ENCODE measurements at places on chromosomes 3 and 15. TPM values are rescaled to one million over a fixed set of nuclear protein-coding genes. Genes with fewer than 3 reads are reported as not detected.

Gene B3GALNT1
- 2.3 TPM for total RNA-seq

DNA sequence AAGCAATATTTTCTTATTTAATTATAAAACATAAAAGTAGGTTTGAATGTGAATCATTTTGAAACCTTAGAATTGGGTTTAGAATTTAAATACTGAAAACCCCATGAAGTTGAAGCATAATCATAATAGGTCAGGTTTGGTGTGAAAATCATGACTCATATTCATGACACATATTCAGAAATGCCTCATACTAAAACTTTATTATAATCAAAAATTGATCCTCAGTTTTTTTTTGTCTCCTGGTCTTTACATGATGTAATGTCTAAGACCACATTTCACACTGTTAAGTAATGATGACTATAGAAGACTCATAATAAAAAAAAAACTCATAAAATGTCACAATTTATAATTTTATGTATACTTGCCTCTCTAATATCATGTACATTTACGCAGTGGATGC is 190.4 kb downstream of the FOXP1 start:
- no peak for DNase-seq

DNA sequence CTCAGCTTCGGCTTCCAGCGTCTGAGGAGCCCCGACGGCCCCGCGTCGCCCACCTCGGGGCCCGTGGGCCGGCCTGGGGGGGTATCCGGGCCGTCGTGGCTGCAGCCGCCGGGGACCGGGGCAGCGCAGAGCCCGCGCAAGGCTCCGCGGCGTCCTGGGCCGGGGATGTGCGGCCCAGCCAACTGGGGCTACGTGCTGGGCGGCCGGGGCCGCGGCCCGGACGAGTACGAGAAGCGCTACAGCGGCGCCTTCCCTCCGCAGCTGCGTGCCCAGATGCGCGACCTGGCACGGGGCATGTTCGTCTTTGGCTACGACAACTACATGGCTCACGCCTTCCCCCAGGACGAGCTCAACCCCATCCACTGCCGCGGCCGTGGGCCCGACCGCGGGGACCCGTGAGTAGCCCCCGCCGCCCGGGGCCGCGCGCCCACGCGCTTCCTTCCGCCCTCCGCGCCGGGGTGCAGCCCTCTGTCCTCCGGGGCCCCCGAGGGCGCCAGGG is 462 bp downstream of the EDEM1 start:
- no peak for DNase-seq

GRCh38 chr3:59565125-59565524 is 515.3 kb upstream of the CFAP20DC start:
- no peak for DNase-seq

DNA sequence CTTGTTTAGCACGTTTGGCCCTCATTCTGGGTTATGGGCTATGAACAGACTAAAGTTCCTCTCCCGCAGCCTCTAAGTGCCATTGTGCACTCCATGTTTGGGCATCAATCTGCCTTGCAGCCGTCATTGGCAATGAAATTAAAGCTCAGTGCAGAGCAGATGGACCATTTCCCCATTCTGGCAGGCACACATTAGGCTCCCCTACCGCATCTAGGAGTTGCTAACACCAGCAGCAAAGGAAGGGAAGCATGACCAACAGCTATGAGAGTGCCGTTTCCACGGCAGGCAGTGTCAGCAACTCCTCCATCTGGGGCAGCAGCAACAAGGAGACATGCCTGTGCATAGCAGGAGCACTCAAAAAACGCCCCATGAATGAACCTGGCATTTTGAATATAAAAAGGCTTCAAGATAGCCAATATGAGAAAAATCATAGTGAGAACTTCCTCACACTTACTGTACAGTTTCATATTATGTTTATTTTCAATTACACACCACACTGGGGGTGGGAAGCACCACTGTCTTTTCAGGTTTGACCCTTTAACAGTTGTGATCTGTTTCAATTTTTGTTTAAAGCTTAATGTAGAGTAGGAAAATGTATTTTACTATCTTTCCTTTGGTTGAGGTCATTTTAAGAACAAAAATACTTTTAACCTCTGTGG is 218.7 kb downstream of the KCNMB2 start:
- no peak for DNase-seq

GRCh38 chr3:129182390-129183185 is 1.1 kb downstream of the CNBP start:
- DNase-seq: no peak

DNA sequence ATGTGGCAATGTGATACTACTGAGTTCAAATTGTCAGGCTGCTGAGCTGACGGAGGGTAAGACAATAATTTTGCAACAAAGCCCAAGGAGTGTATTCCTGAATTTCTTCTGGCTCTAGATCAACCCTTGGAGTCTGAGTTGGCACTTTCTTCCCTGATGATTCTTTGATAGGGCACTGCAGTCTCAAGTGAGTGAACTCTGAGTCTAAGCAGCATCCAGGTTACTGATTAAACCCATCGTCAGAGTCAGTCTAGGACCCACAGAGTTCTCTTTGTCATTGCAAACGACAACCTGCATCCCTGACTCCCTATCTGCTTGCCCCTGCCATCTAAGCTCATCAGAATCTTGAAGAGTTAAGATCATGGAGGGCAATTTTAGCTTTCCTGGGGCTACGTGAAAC is 58.6 kb downstream of the MME start:
- no peak for DNase-seq

DNA sequence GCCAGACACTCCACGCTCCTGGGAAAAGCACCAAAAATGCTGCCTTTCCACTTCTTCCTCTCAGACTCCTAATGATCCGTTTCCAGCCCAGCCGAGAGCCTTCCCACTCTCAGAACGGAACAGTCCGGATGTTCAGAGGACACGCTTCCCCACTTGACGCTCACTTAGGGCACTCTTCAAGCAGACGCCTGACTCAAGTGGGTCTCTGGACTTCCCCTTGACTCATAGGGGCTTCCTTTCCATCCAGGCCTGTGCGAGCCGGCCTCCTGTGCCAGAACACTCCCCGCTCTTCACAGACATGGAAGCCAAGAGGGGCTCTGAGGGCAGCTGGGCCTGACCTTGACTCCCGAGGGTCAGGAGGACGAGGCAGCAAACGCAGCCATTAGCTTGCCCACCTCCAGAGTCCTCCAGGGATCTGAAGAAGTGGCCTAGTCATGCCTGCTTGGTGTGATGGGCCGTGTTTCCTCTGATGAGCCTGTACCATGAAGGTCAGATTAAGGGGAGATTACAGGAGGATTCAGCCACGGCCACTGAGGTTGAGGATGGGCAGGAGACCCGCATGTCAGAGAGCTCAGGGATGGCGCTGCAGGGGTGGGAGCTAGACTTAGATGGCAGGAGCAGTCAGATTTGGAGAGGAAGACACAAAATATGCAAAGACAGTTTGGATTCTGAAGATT is 114.7 kb upstream of the TLE3 start:
- DNase-seq: no peak

GRCh38 chr3:119342176-119342575 is 48.0 kb downstream of the ARHGAP31 start:
- no peak for DNase-seq
